ENCODE measurements at places on chromosomes 3 and 15.

DNA sequence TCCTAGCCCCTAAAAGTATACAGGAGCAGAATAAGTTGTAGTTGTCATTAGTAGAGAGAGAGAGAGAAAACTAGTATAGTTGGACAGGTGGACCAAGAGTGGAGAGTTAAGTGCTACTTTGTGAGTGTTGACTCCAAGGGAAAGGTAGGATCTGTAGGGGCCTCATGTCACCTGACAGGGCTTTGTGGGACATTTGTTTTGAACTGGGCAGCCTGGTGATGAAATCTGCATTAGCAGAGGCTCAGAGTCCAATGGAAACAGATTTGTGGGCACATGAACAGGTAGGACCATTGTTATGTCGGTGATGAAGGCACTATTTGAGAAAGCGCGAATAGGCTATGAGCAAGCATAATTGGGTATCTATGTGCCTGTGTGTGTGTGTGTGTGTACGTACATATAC, 43.5 kb downstream of the SGO1 start:
- no peak for DNase-seq

DNA sequence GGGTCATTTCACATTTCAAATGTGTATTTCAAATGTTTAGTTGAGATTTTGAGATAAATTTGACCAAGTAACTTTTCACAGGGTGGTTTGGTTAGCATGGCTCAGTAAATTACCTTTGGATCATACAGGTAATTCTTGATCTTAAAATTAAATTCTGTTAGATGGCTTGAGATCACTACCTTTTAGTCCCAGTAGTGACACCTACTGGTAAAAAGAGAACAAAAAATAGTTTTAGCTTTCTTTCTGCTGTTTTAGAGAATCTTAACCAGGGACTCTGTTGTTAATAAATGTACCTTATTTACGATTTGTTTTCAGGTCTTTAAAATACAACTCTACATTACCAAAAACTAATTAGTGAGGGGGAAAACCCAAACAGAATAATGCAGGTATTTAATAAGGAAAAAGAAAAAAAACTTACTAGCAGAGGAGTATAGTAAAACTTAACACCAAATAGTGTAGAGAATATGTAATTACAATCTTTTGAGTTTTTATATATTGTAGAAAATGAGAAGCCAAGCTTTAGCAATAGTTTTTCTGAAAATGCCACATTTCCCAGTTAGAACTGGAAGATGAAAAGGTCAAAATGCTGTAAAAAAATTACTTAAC, 620.3 kb upstream of the AGTR1 start:
- no peak for DNase-seq

GRCh38 chr3:188152660-188153436, 1.1 kb upstream of the LPP start:
- no peak for DNase-seq

DNA sequence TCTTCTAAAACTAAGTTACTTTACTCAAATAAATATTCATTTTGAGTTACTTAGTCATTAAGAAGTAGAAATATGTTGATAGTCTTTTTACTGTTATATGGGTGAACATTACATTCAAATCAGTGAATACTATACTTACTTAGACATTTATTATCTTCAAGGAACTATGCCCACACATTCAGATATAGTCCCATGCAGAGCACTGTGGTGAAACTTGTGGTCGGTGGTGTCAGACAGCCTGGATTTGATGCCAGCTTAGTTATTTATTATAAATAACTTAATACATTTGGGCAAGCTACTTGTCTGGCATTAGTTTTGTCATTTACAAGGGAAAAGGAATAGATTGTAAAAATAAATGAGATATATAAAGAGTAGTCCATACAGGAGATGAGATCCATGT, 149.5 kb downstream of the RAP2B start:
- DNase-seq = no peak

DNA sequence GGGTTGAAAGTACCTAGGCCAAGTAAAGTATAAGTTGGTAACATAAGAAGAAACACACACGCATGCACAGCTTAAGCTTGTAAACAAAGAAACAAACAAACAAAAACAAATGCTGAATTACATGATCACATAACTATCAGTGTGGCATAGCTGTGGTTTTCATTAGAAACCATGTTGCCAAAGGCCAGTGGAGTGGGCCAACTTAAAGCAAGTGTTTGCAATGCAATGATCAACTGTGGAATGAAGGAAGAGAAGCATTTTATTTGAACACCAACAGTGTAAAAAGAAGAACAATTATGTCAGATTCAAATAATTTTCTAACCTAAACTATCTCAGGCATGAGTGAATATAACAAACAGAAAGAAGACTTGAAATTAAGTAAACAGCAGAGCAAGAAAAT, 199.4 kb upstream of the STRIT1 start:
- no peak for DNase-seq

DNA sequence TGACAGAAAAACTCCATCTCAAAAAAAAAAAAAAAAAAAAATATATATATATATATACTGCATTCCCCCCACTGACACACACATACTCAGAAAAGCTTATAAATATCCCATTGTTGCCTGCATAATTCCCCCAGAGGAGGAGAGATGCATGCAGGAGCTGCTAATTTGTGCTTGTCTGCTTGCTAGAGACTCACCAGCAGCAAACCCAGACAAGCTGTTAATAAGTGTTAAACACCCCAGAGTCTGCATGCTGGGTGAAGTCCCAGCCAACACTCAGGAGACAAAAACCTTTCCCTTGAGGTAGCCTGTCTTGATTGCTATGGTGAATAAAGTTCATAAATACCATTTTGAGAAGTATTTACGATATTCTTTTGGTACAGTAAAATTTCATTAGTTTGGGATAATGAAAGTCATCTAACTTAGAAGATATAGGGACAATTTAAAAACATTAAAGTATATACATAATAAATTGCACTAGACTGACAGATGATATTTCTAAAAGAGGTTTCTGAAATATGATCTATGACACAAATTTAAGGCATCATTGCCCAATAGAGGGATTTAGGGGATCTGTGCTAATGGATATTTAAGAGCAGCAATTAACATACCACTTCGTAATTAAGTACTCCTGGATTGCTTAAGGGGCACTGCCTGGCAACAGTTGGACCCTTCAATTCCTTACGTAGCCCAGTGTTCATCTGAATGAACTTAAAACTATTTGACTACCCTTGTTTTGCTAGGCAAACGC, 400.0 kb upstream of the C2CD4B start:
- no peak for DNase-seq

DNA sequence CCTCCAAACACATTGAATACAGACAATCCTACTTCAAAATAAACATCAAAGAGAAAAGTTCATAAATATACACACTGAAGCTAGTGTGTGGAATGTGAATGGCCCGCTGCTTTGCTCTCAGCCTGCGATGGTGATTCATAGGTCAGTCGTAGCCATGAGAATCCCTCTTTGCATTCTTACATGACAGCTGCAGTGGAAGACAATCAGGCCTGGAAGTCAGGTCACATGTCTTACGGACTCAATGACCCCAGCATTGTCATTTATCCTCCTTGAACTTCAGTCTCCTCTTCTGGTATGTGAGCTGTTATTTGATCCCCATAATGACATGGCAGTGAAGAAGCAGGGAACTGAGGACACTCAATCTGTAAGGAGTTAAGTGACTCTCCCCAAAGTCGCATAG, 217.8 kb upstream of the EOMES start:
- no peak for DNase-seq

DNA sequence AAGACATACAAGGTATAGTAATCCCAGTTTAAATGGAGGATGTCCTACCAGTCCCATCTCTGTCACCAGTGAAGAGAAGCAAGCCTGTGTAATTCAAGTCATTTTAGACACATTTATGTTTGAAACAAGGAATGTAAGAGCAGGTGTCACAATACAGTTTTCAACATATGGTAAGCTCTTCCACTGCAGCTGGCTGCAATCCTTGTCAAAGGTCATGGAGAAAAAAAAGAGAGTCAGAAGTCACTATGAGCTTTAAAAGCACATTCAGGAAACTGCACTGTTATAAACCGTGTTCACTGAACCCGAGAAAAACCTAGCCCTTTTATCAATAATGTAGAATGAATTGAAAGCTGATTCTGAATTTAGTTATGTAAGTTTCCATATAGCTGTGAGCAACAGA, 206.4 kb downstream of the NAALADL2 start:
- no peak for DNase-seq

- DNase-seq = no peak
Measured at GRCh38 chr3:55105647-55106046, 177.8 kb upstream of the LRTM1 start.

DNA sequence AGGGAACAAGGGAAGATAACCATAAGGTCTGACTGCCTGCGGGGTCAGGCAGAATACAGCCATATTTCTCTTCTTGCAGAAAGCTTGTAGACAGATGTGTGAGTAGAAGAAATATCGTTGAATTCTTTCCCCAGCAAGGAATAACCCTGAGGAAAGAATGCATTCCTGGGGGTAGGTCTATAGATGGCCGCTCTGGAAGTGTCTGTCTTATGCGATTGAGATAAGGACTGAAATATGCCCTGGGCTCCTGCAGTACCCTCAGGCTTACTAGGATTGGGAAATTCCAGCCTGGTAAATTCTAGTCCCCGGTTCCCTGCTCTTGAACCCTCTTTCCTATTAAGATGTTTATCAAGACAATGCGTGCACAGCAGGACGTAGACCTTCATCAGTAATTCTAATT, 15.8 kb upstream of the SST start:
- no peak for DNase-seq

Data from HFF-Myc (cell line).